GM04503 (cell line): ENCODE measurements at places on chromosomes 11 and 22.
A peak's percentile ranks its signal among the peaks of the same experiment; 100 is the strongest.

DNA sequence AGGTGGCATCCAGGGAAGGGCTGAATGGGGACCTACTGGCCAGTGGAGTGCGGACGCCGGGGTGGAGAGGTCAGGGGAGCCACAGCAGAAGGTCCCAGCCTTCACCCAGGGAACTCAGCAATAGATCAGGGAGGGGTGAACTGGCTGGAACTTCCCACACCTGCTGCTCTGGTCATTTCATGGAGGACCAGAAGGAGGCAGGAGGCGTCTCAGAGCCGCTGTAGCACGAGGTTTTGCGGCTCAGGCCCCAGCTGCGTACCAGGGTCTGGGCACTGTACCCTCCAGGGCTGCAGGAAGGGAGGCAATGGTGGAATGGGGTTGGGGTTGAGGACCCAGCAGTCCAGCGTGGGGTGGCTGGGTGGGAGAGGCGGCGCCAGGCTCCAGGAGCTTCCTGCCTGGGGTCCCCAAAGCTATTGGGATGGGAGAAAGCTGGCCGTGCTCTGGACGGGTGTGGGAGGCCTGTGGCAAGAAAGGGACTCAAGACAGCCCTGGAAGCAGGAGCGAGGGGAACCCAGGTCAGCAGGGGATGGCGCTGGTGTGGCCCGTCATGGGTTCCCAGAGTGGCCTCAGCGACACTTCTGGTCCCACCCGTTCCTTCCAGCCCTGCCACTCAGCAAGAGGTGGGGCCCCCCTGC lies 20.2 kb upstream of the BRSK2 start:
- no peak for DNase-seq

GRCh38 chr11:128525411-128526243 lies 61.7 kb downstream of the ETS1 start:
- DNase-seq: no peak

- DNase-seq: no peak
Measured at GRCh38 chr22:46471901-46472721, 65.3 kb downstream of the CELSR1 start.

- DNase-seq: no peak
Measured at GRCh38 chr11:74092425-74092824, 78.4 kb downstream of the C2CD3 start.

DNA sequence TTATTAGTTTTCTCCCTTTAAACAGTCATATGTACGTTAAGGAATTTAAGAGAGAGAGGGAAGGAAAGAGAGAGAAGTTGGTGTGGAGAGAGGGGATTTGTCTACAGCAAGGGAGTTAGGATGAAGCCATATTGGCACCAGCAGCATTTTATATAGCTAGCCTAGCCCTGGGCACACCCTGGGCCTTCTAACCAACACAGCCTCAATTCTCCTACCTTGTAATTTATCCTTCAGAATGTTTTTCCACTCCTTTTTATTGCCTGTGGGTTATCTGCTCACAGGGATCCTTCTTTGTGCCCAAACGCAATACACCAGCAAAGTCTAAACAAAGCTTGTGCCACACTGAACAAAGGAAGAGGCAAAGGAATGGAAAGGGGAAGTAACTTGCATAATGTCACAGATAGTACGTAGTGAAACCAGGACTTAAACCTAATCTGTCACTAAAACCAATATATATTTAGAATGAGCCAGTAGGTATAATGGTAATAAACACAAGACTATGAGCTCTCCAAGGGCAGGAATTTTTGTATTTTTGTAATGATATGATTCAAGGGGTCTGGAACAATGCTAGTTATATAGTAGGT lies 613.8 kb upstream of the TENM4 start:
- DNase-seq: no peak

- no peak for DNase-seq
Measured at GRCh38 chr11:41786087-41786486, 326.6 kb upstream of the LRRC4C start.

GRCh38 chr11:95849087-95849825 lies 59.0 kb downstream of the CEP57 start:
- DNase-seq: peak; percentile 42
